ENCODE measurements at places on chromosomes 1 and 21.

GRCh38 chr1:228066891-228067654 lies 15.4 kb upstream of the ARF1 start:
- DNase-seq, result peak; percentile 18

DNA sequence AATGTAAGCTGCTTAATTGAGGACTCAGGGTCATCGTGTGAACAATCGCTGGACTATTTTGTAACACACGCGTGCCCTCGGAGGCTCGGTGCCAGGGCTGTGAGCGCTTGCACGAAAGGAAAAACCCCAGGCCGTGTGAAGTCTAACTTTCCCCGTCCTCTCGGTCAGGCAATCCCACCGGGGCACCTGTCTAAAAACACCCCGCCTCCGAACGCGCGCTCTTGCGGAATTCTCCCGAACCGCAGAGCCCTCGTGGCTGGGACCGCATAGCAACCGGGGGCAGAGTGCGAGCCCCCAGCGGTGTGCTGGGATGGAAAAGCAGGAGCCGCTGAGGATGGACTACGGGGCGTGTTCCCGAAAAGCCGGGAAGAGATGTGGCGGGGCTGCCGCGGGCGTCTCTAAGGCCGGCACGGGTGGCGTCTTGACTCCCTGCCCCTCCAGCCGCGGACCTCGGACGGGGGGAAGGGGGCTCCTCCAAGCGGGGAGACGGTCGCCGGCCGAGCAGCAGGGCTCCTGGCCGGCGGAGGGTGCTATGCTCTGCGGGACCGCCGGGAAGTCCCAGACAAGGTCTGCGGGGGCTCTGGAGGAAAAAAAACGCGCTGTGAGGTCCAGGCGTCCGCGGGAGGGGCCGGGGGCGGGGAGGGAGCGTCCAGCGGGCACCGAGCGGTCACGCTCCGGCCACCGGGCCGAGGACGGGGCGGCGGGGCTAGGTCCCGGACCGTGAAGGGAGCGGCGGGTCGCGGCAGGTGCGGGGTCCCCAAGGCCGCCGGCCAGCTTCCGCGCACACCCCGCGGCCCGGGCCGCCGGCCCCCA lies 936 bp downstream of the ZBTB21 start:
- DNase-seq, result peak; percentile 80

DNA sequence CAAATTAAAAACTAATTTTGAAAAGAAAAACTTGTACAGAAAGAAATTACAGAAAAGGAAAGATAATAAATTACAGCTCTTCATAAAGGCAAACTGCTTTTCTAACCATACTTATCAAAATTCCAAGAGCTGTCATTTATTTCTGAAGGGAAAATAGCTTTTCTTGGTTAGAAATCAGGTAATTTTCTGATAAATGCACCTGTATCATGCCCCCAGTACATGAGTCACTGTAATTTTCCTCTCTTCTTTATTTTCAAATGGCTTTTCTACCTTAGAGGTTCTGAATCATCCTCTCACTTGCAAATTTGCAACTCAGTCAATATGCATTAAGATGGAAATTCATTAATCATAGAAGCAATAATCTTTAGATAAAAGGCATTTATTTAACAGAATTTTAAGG lies 100.1 kb downstream of the SLC35F3 start:
- DNase-seq, result no peak

DNA sequence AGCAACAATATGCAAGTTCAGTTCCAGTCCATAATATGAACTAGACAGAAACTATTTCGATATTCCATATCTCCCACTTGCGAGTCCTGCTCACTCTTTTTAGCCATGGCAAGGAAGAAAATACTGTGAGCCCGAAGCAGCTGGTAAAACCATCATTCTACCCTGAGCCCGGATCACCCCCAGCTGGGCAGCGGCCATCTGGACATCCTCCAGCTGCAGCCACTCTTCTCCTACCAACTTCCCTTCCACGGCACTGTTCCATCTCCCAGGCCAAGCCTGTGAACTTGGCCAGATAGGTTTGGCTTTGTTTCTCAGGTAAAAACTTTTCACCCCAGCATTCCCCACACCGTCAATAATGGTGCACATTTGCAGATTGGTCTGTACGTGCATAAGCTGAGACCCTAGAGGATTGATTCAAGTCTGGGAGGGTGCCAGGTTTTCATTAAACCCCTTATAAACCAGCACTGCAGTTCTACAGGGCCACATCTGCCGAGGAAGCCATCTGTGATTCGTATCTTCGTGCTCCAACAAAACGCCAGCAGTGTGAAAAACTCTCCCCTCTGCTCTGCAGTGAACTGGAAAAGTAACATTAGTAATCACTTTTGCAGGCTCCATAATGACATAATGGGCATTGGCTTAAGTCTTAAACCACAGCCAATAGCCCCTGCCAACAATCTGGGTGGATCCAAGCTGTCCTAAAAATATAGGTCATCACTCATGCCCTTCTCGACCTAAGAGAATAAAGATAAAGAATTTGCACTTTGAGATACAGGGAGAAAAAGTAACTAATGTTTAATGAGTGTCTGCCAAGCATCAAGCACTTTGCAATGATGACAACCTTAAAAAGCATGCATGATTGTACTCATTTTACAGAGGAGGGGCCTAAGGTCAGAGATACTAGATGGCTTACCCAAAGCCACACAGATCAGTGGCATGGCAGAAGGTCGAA lies 205.1 kb downstream of the PLPP3 start:
- DNase-seq, result no peak

- DNase-seq, result no peak
Observed at GRCh38 chr1:40478276-40478675, 1.2 kb downstream of the ZFP69 start.

DNA sequence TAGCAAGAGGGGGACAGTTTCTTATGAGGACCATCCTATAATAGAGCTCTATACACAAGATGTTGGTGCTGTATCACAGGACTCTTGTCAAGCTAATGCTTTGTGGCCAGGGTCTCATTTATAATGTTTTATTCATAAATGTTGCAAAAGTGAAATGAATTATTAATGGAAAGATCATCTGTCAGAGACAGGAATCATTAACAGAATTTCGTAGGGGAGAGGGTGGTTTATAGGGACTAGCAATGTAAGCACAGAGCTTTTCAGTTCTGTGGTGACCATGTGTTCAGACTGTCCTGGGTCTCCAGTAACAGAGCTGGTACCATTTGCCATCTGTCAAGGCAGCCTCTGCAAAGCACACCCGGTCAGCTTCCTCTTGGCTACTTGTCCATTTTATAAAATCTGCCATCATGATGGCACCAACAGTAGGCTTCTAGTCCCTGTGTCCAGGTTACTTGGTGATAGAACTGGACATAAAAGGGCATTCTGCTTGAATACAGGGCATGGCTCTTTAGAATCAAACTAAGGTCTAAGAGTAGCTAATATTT lies 36.2 kb downstream of the LPAR3 start:
- DNase-seq, result no peak

DNA sequence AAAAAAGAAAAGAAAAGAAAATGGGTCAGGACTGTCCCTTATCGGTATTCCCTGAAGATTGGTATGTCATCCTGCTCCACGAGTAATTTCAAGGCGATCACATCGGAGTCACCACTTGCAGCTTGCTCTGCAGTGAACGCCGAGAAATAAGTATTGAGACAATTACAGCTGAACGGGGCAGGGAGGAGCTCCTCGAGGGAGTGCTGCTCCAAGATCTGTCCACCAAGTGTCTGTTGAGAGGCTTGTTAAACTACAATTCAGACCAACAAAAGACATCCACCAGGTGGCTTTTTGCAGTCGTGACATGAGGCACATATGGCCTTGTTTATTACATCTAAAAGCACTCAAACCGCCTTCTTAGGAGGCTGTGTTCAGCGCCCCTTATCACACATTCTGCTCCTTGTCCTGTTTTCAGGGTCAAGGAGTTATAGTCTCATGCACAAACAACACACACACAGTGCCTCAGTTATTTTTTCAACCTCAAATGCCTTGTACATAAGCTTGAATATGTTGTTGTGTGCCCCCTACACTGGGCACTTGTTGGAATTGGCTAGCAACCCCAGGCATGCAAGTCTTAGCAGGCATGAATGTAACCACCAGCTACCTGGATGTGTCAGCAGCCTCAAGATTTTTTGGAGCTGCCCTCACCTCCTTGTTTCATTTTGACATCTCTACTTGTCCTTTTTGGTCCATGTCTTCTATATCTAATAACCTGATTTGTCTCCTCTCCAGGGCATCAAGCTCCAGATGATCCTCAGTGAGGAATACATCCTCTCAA lies 13.0 kb upstream of the CD48 start:
- DNase-seq, result no peak

DNA sequence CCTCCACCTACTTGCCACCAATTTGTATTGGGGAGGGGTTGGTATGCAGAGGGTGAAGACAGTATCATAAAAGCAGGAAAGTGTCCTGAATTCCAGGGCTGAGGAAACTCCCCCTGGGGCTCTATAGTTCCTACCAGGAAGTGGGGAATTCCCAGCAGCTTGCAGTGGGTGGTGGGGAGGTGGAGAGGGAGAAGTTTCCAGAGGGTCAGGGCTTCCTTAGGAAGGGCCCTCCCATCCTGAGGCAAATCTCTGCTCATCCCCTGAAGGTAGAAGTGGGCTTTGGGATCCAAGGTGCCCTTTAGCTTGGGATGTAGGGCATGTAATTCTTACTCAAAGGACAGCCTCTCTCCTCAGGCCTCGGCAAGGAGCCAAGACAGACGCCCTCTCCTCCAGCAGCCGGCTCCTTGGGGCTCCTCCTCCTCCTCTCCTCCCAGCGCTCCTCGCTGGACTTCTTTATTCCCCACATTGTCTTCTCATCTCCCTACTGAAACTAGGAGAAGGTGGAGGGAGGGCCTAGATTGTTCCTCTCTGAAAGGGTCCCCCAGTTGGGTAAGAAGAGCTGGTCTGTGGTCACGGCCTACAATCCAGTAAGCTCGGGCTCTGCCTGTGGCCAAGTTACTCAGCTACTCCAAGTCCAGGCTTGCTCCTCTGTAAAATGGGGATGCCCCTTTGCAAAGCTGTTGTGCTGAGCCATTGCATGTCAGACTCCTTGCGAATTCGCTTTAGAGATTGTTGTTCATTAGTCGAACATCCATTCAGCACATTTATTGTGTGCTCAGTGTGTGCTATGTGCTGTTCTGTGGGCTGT lies 17.9 kb upstream of the CSF1 start:
- DNase-seq, result no peak

DNA sequence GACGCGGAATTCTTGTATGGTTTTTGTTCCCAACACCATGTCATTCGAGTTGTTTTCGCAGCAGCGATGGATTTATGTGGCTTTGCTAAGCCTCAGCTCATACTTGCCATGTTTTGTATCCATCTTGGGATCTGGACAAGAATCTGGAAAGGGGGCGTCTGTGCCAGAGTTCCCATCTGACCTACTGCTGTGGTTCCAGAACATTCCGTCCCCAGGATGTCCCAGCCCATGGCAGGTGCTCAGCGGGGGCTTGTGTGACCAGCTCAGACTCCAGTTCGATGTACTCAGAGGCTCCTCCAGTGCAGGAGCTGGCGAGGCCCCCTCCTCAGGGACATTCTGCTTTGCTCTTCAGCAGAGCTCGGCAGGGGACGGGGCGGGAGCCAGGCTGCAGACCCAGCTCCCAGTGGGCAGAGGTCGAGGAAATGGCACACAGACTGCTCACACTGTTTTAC lies 24.0 kb upstream of the ADARB1 start:
- DNase-seq, result no peak

DNA sequence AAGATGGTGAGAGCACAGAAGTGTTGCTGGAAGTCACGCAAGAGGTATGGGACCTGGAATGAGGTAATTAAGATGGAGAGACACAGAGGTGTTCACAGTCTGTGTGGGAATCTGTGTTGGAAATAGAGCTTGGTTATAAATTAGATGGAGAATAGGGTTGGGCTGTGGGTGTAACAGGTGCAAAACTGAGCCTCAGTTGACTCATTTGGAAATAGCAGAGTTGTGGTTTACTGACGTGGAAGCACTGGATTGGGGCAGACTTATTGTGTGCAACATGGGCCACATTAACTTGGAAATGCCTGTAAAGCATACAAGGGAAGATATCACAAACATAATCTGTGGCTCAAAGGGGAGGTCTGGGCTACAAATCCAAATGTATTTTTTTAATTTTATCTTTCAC lies 13.0 kb downstream of the CAMSAP2 start:
- no peak for DNase-seq

Data from left lobe of liver (tissue), 2 donors.